ENCODE measurements at places on chromosomes 5 and 9.

GRCh38 chr9:117671468-117671867 lies 32.7 kb upstream of the TLR4 start:
- no peak for DNase-seq

DNA sequence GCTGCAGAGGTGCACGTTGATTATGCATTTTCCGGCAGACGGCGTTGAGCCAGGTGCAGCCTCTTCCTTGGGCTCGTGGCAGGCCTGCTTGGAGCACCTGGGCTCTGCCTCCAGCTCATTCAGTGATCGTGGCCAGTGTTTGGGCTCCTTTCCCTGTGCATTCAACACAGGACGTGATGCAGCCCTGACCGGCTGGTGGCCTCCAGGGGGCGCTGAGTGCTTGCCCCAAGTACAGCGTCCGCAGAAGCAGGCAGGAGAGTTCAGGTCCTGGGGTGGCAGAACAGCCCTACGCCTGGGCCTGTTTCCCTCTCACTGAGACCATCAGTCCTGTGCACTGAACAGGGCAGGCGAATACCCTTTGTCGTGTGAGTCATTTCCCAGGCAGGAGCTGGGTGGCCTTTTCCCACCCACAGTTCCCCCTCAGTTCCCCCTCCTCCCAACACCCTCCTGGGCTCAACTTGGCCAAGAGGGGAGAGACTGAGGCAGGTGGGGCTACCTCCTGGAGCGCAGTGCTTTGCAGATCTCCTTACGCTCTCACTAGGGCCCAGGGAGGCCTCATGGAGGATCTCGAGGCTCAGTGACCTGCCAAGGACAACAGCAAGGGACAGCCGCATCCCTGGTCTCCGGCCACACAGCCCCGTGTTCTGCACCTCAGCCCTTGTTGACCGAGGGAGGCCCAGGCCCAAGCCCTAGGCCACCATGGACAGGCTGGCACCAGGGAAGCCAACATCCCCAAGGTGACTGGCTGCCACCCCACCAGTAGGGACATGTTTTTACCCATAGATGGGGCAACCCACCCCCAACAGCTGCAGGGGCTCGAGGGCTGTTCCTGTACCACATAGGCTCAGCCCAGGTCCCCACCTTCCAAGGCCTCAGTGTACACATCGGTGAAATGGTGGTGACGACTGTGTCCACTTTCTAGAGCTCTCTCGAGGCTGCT lies 52.9 kb downstream of the LRSAM1 start:
- DNase-seq = peak; percentile 84

DNA sequence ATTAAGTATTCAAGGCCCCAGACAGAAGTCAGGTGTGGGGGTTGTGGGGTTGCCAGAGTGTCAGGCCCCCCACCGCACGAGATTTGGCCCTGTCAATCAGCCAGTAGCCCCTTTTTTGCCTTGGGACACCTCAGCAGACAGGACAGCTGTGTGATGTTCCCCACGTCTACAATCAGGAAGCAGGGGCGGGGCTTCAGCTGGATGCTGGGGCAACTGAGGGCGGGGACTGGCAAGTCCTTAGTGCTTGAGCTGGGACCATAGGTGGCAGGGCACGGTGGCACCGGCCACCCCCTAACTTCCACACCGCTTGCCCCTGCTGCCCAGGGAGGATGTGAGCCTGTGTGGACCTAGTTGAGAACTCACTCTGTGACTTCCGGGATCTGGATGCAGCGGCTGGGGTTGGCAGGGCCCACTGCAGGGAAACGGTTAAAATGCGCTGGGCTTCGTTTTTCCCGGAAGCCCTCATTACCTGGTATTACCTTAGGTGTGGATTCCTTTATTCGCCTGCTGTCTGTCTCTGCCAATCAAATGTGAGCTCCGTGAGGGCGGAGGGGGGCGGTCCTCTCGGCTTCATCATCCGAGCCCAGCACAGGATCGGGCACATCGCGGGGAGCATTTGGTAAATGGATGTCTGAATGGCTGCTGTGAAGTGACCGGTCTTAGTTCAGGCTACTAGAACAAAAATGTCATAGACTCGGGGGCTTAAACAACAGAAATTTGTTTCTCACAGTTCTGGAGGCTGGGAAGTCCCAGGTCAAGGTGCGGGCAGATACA lies 7.5 kb upstream of the GTF3C5 start:
- DNase-seq = no peak

- no peak for DNase-seq
Observed at GRCh38 chr9:5884191-5884590, 6.5 kb upstream of the MLANA start.

- peak; percentile 21 for DNase-seq
Observed at GRCh38 chr9:127915801-127916719, 781 bp downstream of the ST6GALNAC4 start.

- DNase-seq = peak; percentile 58
Observed at GRCh38 chr9:110217656-110218099, 9.7 kb upstream of the C9orf152 start.

DNA sequence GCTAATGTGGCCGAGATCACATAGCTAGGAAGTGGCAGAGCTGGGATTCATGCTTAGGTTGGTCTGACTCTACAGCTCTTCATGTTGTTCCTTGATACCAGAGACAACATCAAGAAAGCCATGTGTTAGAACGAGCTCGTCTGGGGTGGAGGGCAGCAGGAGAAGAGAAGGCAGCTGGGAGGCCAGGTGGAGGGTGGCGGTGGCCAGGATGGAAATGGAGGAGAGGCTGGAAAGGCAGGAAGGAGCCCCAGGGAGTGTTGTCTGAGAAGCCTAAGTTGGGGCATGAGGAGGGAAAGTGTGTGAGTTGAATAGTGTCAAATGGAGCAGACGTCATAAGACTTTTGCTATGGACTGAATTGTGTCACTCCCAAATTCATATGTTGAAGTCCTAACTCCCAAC lies 315.3 kb downstream of the GADD45G start:
- no peak for DNase-seq

DNA sequence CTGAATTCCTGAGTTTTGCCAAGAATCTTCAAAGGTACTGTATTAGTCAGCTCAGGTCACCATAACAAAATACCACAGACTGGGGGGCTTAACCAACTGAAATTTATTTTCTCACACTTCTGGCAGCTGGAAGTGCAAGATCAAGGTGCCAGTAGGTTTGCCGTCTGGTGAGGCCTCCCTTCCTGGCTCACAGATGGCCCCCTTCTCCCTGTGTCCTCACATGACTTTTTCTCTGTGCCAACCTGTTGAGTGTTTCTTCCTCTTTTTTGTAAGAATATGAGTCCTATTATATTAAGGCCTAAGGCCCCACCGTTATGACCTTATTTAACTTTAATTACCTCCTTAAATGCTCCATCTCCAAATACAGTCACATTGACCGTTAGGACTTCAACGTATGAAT lies 156.1 kb upstream of the KIF2A start:
- no peak for DNase-seq

DNA sequence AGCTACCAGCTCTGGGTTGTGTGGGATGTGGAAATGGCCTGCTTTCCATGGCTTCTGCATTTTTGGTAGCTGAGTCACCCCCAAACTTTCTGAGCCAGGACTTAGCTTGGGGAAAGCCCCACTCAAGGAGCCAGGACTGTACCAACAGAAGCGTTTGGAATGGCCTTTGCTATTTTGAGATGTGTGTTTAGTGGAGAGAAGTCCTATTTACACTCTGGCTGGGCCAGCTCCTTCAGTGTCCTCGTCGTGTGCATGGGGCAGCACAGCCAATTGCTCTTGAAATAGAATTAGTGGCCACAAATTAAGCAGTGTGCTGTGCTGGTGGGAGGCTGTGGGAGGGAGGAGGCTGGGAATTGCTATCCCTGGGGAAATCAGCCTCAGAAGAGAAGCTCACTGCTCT lies 51.6 kb downstream of the ENTREP1 start:
- peak; percentile 12 for DNase-seq

GRCh38 chr5:17150531-17150930 lies 66.9 kb upstream of the BASP1 start:
- no peak for DNase-seq

DNA sequence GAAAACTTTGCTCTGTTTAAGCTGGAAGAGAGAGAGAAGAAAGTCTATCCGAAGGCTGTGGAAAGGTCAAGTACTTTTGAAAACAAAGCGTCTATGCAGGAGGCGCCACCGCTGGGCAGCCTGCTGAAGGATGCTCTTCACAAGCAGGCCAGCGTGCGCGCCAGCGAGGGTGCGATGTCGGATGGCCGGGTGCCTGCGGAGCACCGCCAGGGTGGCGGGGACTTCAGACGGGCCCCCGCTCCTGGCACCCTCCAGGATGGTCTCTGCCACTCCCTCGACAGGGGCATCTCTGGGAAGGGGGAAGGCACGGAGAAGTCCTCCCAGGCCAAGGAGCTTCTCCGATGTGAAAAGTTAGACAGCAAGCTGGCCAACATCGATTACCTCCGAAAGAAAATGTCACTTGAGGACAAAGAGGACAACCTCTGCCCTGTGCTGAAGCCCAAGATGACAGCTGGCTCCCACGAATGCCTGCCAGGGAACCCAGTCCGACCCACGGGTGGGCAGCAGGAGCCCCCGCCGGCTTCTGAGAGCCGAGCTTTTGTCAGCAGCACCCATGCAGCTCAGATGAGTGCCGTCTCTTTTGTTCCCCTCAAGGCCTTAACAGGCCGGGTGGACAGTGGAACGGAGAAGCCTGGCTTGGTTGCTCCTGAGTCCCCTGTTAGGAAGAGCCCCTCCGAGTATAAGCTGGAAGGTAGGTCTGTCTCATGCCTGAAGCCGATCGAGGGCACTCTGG lies 32.6 kb downstream of the CD180 start:
- no peak for DNase-seq

DNA sequence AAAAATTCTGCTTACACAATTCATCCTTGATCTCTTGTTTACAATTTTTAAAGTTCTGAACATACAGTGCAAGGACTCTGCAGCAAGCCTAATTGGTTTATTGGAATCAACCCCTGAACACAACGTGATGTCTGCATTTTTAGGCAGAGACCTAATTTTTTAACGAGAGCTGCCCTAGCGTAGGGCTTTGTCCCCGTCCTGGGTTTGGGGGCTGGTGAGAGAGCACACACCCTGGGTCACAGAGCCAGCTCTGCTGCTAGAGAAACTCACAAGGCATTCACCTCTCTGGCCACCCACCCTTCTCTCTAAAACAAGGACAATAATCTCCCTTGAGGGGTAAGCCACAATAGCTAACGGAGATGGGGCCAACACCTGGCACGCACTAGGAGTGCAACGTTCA lies 28.2 kb downstream of the SH3PXD2B start:
- no peak for DNase-seq

DNA sequence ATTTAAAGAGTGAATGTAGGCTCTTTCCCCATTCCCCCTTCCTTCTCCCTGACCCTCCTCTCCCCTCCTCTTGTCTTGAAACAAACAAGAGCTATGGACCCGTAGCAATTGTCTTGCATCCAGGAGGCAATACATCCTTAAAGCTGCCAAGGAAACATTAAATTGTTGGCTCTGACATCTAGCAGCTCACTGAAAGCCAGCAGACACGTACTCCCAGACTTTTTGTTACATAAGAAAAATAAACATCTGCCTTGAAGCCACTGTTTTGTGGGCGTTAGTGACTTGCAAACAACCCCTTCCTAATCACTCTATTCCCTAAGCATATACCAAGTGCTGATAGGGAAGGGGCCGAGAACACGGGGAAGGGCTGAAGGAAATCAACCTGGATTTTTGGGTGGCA lies 8.6 kb downstream of the SLC45A2 start:
- DNase-seq = peak; percentile 34

- no peak for DNase-seq
Observed at GRCh38 chr5:3218916-3219650, 376.5 kb upstream of the IRX1 start.

GRCh38 chr5:11894992-11895391 lies 9.3 kb downstream of the CTNND2 start:
- DNase-seq = no peak
